ENCODE measurements at places on chromosomes 7 and 10.

GRCh38 chr10:97781618-97782331 is 10.0 kb upstream of the SFRP5 start:
- DNase-seq: peak; percentile 44

DNA sequence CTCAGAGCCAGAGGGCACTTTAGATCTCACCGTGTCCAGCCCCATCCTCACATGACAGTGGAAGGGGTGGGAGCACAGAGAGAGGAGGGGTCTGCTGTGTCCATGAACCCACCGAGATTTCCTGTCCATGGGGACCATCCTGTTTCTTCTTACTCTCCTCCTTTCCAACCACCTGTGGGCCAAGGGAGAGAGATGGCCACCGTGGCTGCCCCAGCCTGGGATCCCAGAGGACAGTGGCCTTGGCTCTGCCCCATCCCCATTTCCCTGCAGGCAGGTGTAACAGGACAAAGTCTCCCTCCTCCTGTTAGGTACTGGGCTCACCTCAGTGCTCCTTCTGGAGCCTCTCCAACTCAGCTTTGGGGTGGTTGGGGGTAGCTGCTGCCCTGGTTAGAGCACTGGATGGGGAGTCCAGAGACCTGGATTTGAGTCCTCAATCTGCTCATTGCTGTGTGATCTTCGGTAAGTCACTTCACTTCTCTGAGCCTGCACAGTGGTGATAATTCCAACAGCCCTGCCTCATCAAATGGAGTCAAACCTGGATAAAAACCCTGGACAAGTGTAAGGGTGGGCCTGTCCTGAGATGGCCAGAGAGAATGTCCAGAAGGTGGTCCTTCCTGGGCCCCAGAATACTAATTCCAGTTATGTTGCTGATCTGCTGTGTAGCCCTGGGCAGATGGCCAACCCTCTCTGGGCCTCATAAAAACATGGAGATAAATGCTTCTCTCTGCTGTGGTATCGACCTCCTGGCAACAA is 17.8 kb upstream of the PCBD1 start:
- no peak for DNase-seq

GRCh38 chr10:61662794-61663259 is at the start of gene CABCOCO1:
Gene CABCOCO1, plus strand, starts transcription at chr10:61662929. Its CDS starts 44 bp downstream, at chr10:61662973.
- no peak for DNase-seq

GRCh38 chr10:91340613-91341362 is 69.4 kb upstream of the HECTD2 start:
- no peak for DNase-seq

DNA sequence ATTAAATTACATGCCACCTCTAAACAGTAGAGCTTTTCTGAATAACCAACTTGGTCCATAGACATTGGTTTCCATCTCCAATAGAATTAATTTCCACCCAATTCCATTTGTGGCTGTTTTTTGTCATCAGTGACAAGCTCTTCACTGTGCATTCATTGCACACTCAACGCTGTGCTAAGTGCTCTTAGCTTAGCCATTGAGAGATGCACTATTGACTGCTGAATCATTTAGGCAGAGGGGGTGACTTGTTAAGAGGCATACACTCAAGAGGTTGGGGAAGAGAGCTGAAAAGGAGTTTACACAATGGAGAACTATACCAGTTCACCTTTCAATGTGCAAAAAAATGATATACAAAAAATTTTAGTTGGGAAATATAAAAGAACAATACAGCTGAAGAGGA is 31.9 kb upstream of the CBLL1 start:
- DNase-seq: no peak

- no peak for DNase-seq
Measured at GRCh38 chr10:103709341-103709920, 145.9 kb downstream of the SH3PXD2A start.

DNA sequence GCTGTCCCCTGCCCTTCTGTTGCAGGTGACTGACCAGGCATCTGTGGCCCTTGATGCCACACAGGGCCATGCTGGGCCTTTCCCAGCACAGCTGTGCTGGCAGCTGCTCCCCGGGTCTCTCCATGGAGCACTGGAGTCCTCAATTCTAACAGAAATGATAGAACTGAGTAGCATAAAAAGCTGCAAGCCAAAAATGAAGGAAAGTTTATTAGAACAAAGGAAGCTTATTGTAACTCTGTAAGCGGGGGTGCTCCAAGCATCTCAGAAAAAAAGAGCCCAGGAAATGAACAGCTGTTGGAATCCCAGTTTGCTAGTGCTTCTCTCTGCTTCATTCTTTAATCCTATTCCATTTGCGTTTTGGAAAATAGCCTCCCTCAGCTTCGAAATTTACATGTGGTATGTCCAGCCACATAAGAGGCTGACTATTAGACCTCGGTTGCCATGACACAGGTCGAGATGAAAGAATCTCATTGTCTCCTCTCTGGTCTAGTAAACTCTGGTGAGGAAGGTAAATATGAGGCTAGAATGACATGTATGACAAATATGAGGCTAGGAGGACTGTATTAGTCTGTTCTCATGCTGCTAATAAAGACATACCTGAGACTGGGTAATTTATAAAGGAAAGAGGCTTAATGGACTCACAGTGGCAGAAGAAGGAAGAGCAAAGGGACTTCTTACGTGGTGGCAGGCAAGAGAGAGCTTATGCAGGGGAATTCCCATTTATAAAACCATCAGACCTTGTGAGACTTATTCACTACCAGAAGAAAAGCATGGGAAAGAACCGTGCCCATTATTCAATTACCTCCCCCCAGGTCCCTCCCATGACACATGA is 23.7 kb downstream of the EPDR1 start:
- no peak for DNase-seq

- no peak for DNase-seq
Measured at GRCh38 chr7:131745390-131746248, 189.2 kb upstream of the PODXL start.

- DNase-seq: no peak
Measured at GRCh38 chr7:35670856-35671569, 23.9 kb downstream of the HERPUD2 start.

DNA sequence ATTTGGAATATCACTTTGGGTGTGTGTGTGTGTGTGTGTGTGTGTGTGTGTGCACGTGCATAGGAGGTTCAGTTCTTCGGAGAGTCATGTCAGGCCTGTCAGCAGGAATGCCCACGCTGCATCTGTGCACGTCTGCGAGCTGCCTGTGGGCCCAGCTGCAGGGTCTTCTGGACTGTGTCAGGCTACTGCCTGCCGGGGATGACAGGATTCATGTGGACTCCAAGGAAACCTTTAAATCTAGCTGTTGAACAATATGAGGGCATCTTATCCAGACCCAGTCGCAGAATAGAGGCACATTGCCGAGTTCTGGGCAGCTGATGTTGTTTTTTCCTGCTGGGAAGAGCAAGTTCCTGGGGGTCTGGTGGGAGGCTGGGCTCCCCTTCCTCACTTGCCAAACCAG is 19.0 kb downstream of the AQP1 start:
- DNase-seq: no peak

- no peak for DNase-seq
Measured at GRCh38 chr10:75611993-75612372, 180.6 kb downstream of the LRMDA start.

GRCh38 chr7:158488181-158488971 is 99.2 kb downstream of the PTPRN2 start:
- DNase-seq: no peak

GRCh38 chr7:4009211-4010060 is 672.7 kb upstream of the FOXK1 start:
- DNase-seq: no peak

DNA sequence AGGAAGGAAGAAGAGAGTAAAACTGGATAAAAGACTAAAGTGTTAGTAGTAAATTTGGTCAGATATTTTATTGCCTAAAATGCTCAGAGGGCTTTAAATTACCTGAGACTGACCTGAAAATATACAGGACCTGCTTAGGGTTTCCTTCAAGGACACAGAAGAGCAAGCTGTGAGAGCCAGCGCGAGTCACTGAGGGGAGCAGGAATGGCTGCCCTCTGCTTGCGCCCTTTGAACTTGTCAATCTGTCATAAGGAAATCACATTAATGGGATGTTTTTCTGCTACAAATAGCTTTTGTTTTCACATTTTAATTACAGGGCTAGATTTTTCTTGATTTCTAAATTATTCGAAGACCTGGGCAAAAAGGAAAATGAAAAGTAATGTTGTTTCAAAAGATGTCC is 26.9 kb downstream of the DNAJB9 start:
- DNase-seq: no peak

DNA sequence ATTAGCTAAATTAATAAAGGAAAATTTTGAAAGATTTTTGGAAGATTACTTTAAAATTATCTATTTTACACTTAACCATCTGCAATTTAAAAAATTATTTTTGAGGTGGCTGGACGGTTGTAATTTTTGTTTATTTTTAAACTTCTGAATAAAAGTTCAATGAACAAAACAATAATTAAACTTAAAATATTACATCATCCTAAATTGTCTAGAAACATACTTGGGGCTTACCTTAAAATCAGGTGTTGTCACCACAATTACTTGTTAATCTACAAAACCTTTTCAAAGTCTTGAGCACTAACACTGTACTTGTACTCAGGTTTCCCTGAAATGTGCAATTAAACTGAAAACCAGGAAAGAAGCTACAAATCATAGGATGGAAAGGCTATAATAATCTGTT is 328.3 kb downstream of the NXPH1 start:
- no peak for DNase-seq

- peak; percentile 53 for DNase-seq
Measured at GRCh38 chr10:97676770-97677581, 10.1 kb downstream of the AVPI1 start.

DNA sequence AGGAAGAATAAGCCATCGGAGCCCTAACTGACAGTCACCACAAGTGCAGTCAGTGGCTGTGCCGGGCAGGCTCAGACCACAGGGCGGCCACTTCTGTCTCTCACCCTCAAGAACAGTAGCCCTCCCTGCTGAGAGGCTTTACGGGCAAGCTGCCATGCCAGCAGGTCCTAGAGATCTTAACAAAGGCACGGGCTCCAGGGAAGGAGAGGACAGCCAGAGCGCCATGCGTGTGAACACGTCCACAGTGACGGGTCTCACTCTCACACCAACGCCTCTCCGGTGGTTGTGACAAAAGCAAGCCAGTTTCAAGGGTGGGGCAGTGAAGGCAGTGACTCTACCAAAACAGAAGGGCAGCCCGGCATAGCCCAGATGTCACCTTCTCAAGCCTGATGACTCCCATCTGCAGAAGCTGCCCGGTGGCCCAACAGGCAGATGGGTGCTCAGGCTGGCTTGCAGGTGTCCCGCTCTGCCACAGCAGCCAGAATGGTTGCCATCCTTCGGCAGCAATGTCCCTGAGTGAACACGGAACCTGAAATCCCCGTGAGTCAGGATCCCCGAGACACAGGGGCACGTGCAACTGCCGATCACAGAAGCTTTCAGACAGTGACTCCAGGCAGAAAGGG is 102.0 kb downstream of the FAM53B start:
- DNase-seq: no peak

- peak; percentile 66 for DNase-seq
Measured at GRCh38 chr10:110498087-110498981, 627 bp downstream of the DUSP5 start.

- DNase-seq: no peak
Measured at GRCh38 chr7:142451296-142451695, 193.4 kb upstream of the PRSS58 start.

GRCh38 chr10:67943917-67944316 is 59.5 kb downstream of the SIRT1 start:
- DNase-seq: no peak

DNA sequence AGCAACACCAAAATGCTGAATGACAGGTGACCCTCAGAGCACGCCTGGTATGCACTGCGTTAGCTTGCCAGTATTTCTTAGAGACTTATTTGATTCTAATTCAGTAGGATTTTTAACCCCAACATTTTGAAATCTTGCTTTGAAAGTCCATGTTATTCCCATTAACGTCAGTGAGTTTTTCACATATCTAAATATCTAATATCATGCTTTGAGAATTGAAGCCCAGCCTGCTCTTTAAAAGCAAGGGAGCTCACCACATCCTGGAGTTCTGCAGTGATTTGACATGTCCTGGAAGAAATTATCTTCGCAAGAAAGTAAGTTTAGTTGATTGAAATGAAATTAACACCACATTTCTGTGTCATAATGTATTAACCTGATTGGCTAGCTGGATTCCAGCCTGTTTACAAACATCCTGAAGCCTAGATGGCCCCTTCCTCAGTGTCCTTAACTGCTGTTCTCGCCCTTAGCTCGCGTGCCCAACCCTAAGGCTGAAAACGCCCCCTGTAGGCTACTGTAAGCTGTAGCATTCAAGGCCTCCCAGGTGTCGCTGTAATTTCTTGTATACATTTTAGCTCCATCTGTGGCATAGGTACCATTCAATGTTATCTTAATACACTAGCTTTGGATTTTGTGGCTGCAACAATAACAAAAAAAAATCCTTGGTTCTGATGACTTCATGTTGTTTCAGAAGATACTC is 191.5 kb downstream of the MGMT start:
- DNase-seq: no peak

DNA sequence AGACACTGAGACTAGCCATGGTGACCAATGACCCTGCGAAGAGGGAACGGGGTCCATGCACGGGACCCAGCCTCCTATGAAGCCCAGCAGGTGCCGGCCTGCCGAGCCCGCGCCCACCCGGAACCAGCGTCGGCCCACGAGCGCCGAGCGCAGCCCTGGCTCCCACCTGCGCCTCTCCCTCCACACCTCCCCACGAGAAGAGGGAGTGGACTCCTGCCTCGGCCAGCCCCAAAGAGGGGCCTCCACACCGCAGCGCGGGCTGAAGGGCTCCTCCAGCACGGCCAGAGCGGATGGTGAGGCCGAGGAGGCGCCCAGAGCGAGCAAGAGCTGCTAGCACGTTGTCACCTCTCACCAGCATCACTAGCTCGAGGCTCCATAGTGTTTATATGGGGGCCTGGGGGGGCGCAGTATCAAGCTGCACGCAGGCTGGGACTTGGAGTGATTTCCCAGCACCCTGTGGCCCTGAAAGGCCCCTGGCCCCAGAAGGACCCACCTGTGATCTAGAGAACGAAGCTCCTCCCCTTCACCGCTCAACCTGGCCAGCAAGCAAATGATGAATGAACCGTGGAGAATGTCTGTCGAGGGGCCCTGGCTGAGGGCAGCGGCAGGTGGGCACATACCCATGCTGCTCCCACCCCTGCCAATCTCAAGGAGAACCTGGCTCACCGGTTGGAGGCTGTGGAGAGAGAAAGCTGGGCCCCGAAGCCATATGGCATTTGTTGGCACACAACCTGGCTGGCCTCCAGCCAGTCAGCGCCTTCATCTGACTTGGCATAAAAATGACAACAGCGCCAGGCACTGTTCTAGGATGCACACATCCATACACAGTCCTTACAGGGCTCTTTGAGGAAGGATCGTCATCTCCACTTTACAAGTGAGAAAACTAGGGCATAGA is 30.7 kb downstream of the GHRHR start:
- no peak for DNase-seq

DNA sequence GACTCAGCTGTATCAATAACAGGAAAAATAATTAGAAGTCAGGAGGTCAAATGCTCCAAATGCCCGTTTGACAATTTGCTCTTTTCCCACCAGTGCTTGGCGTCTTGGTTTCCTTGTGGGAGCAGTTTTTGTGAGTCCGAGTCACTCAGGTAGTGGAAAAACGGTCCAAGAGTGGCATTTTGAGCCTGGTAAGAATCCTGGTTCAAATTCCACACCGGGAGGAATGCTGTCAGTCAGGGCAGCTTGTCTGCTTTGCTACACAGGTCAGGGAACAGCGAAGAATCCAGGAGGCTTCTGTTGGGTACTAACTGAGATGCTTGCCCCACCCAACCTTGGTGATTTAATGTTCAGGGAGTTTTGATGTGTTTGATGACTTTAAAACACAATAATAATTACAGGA is 209.5 kb downstream of the HERPUD2 start:
- no peak for DNase-seq

Data from stimulated activated CD8-positive, alpha-beta memory T cell treated with anti-CD3 and anti-CD28 coated beads, Interleukin-4, amount 100 ng/mL, for 48 hours (primary cell).